ENCODE measurements at places on chromosomes 1 and 21.

GRCh38 chr1:236870721-236871120 lies 75.6 kb downstream of the MTR start:
- no peak for DNase-seq

DNA sequence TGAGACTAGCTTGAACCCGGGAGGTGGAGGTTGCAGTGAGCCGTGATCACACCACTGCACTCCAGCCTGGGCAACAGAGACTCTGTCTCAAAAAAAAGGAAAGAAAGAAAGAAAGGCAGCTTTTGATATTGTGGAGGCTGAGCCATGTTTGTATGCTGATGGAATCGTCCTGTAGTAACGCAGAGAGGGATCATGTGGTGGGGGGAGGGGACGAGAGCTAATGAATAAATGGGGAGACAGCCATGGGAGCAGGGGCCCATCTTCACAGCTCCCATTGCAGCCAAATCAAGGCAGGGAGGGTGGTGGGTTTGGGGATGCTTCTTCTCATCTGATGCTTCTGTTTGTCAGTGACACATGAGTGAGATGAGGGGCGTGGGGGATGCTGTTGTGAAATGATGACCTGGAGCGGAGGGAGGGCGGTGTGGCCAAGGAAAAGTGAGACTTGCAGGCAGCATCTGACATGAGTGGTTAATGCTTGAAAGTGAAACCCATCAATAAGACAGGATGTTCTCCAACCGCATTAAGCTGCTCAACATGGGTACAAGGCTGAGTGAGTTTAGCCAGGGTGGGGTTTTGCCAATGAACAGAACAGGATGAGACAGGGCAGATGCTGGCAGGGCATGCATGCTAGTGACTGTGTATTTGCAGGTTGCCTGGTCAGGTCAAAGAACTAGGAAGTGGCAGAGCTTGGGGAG lies 16.7 kb downstream of the SPATA21 start:
- no peak for DNase-seq

- no peak for DNase-seq
Measured at GRCh38 chr1:248697907-248698306, 4.7 kb downstream of the OR14I1 start.

DNA sequence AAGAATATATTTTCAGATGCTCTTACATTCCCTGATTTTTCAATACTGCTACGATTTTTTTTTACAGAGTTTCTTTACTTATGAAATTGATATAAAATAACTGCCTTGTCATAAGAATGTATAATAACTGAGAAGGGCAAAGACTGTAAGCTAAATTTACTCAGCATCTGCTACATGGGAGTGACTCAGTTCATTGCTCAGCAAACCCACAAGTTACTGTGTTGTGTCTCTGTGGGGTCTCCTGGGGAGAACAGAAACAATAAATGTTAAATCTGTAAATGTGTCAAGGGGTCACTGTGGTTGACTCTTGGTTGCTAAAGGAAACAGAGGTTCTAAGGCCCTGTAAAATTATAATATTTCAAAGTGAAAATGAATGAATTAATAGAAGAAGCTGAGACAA lies 210.3 kb upstream of the CACYBP start:
- DNase-seq = peak; percentile 91

DNA sequence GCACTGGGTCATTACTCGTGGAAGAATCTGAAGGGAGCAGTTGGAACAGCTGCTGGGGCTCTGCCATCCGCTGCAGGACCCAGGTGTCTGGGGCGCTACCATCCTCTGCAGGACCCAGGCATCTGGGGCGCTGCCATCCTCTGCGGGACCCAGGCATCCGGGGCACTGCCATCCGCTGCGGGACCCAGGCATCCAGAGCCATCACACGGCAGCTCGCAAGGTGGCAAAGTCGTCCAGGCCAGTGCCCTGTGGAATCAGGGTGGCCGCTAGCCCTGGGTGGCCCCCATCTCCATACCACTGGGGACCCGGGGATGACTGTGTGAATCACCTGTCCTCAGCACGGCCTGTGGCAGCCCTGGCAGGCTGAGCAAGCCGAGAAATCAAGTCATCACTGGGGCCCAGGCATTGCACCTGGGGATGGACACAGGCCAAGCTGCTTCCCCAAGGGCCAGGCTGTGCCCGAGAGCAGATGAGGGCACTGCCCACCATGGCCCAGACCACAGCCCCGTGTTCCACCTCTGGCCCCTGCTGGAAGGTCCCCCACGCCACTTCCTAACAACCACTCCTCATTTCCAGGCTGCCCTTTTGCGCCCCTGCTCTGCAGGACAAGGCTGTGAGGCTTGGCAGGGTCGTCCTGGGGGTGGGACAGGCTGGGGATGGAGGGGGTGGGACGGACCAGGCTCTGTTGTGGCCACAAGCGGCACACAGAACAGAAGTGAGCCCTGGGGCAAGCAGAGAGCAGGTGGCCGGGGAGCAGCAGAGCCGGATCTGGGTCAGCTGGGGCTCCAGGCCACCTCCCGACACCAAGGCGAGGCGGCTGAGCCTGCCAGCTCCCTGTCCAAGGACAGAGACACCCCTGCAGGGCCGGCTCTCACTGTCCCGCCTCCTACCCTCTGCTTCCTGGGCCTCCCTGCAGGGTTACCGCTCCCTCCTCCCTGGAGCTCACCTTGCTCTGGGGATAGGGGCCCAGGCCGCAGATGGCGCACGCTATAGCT lies 12.7 kb downstream of the GABRD start:
- DNase-seq = no peak

- DNase-seq = no peak
Measured at GRCh38 chr1:90012300-90012699, 17.4 kb downstream of the ZNF326 start.

DNA sequence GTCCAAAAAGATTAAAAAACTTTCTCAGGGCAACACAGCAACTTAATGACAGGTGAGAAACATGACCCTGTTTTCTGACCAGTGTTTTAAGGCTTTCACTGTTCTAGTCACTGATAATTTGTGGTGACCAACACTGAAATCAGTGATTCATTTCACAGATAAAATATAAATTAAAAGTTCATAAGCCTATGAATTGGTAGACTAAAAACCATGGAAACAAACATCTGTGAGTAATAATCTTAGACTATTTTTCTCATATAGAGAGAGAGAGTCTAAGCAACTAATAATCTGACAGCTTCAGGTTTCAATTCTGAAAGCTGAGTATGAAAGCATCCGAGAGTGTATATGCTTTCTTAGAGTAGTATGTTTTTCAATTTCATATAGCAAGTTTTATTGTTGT lies 536.9 kb downstream of the ADGRL2 start:
- no peak for DNase-seq

- DNase-seq = no peak
Measured at GRCh38 chr1:203185061-203185461, 1.4 kb downstream of the CHI3L1 start.

DNA sequence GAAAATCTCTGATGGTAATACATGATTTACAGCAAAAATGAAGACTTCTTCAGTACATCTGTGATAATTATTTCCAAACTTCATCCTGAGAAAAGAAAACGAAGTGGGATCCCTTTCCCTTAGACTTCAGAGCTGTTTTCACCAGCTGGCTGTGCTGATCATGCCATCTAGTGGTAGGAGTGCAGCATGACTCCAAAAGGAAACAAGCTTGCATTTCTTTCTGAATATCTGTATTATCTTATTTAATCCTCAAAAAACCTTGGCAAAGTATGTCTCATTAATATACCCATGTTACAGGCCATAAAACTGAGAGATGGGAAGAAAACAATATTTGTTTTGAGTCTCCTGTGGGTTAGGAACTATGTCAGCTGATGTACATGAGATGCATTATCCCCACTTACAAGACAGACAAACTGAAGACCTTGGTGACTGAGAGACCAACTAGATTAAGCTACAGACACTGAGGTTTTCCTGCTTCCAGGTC lies 9.8 kb upstream of the GJA8 start:
- peak; percentile 63 for DNase-seq

- DNase-seq = no peak
Measured at GRCh38 chr21:42829417-42829816, 49.9 kb downstream of the WDR4 start.

GRCh38 chr1:84889437-84889836 lies 3.6 kb downstream of the LPAR3 start:
- no peak for DNase-seq

DNA sequence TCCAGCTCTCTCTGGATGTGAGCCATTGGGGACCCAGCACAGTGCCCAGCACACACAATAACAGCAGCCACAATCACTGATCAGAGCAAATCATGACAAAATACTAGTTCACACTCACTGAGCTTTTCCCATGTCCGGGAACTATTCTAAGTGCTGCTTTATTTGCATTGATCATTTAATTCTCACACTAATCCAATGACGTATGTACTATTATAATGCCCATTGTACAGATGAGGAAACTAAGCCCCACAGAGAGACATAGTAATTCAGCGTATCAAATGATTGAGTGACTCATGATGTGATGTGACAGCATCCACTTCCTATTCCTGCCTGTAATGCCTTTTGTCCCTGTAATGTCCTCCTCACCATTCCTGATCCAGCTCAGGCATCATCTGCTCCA lies 1.9 kb upstream of the S100A8 start:
- DNase-seq = no peak

- peak; percentile 64 for DNase-seq
Measured at GRCh38 chr1:56576880-56577405, 2.4 kb downstream of the PLPP3 start.

GRCh38 chr1:183636334-183636682 lies 725 bp upstream of the ARPC5 start:
- DNase-seq = no peak

- DNase-seq = peak; percentile 68
Measured at GRCh38 chr1:88946861-88947260, 45.6 kb downstream of the KYAT3 start.

DNA sequence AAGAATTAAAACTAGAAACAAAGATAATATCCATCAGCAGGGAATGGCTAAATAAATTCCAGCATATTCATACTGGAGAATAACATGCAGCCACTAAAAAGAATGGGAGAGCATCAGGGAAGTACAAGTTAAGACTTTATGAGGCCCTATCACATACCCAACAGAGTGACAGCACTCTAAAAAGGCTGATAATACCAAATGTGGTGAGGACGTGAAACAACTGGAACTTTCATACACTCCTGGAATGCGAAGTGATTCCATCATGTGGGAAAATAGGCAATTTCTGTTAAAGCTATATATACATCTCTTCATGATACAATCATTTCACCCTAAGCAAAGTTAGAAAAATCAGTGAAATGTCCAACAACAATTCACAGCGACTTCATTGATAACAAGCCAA lies 42.6 kb downstream of the COL6A1 start:
- DNase-seq = no peak

- no peak for DNase-seq
Measured at GRCh38 chr1:204286315-204286714, 72.5 kb upstream of the GOLT1A start.

GRCh38 chr1:5645135-5645399 lies 347.2 kb downstream of the NPHP4 start:
- DNase-seq = no peak

GRCh38 chr21:27261676-27262075 lies 294.8 kb upstream of the ADAMTS5 start:
- DNase-seq = no peak

Measured in astrocyte of the spinal cord (primary cell).